ENCODE measurements at places on chromosomes 5 and 9.

GRCh38 chr5:106386287-106386686 lies 1284.5 kb downstream of the EFNA5 start:
- DNase-seq: no peak

DNA sequence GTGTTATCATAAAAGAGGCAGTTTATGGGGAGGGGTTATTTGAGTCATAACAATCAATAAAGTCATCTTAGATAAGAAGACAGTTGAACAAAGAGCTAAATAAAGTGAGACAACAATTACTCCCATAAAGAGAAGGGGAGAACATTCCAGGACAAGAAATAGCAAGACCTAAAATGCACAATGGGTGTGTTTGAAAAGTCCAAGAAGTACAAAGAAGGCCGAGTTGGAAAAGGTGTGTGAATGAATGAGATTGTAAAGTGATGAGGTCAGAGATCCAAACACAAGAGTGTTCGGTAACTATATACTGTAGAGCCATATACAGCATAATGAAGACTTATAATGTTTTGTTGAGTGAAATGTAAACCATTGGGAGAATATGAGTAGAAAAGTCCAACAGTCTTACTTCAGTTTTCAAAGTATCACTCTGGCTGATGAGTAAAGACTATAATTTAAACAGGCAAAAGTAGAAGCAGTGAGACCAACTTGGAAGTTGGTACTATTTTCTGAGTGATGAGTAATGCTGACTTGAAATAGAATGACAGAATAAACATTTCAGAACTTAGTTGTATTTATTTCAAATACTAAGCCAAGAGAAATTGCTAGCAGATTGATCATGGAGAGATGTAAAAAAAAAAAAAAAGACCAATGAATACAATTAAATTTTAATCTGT lies 868.7 kb upstream of the CDH9 start:
- DNase-seq: no peak

DNA sequence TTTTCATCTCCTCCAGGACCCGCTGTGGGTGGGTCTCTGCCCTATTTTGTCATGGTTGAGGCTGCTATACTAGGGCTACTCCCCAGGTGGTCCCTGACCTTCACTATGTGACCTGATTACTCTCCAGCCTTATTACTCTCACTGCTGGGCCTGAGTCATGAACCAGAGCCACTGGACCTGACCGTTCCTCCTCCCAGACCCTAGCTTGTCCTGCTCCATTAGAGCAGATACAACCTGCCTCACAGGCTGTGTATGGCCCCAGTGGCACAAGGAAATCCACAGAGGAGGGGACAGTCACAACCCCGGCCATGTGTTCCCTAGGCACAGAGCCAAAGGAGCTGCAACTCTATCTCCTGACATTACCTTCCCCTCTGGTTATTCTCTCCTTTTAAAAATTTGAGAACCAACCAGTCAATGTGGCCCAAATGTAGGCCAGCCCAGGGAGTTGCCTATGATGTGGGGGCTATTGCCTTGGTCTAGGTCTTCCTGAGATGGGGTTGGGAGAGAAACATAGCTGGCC lies 96.0 kb upstream of the FSTL4 start:
- no peak for DNase-seq

GRCh38 chr9:109780453-109781033 lies 545 bp downstream of the PALM2AKAP2 start:
- no peak for DNase-seq

DNA sequence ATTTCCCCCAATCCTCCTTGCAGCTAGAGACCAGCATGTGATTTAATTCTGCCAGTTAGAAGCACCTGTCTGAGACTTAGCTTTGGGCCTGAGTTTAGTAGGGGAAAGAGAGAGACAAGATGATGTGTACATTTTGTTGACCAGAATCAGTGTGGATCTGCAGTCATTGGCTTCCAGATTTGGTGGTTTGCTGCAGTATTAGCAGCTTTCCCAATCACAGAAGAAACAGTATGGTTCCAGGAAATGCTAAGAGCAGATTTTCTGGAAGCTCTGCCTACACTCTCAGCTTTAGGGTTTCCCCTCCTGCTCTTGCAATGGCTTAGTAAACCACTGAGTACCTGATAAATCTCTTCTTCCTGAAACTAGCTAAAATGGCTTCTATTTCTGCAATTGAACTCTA lies 48.8 kb upstream of the FREM1 start:
- no peak for DNase-seq

DNA sequence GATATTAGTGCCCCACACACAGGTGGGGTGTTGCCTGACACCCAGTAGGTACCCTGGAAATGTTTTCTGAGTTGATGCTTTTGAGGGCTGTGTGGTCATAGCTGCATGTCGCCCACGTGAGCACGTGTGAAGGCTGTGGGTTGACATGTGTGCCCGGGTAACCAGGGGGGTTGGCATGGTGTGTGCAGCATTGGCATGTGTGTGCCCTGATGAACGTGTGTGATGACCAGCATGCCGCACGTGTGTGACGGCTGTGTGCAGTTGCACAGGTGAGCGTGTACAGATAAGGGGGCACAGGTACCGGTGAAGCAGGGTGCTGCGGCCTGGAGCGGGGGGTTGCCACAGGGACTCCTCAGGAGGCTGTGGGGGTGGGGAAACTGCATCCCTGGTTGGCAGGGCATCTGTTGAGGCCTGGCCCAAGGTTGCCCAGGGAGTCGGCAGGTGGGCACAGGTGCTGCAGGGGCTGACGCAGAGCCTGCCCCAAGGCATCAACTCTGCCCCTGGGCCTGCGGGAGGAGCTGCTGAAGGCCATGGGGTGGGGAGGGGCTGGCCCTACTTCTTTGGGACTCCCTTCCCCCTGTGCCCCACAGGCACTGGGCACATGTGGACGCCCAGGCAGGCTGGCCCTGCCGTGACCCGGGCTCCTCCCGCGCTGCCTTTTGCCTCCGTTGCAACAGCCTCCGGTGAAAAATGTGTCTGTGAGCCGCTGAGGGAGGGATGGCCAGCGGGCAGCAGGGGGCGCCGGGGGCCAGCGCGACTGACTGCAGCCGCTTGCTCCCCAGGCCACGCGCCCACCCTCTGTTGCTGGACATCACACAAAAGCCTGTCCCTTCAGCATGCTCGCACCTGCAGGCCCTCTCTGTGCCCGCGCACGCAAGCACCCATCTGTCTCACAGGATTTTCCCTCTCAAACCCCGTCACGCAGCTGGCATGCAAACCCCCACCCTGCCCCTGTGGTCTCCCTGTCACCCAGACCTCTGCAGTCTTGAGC lies 2.2 kb downstream of the UNC5A start:
- no peak for DNase-seq

- no peak for DNase-seq
These were observed 179.8 kb downstream of the ENC1 start for GRCh38 chr5:74460694-74461093.

DNA sequence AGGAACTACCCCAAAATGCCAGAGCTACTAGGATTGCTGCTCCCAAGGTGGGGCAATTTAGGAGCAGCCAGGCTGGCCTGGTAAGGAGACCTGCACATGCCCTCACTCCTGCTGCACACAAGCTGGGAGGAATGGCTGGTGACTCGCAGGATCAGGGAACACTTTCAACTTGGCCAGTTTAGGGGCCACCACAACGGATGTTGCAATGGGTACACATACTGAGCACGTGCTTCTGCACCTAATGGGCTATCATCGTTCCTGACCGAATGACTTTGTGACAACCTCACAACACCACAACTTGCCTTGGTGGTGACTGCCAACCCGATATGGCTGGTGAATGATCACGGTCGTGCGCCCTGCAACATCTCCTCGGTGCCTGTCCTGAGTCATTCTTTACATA lies 172.0 kb downstream of the ROR2 start:
- DNase-seq: no peak

- DNase-seq: no peak
These were observed 17.3 kb downstream of the QSOX2 start for GRCh38 chr9:136228107-136228875.

- DNase-seq: no peak
These were observed 66.9 kb downstream of the FANCC start for GRCh38 chr9:95250462-95251221.

DNA sequence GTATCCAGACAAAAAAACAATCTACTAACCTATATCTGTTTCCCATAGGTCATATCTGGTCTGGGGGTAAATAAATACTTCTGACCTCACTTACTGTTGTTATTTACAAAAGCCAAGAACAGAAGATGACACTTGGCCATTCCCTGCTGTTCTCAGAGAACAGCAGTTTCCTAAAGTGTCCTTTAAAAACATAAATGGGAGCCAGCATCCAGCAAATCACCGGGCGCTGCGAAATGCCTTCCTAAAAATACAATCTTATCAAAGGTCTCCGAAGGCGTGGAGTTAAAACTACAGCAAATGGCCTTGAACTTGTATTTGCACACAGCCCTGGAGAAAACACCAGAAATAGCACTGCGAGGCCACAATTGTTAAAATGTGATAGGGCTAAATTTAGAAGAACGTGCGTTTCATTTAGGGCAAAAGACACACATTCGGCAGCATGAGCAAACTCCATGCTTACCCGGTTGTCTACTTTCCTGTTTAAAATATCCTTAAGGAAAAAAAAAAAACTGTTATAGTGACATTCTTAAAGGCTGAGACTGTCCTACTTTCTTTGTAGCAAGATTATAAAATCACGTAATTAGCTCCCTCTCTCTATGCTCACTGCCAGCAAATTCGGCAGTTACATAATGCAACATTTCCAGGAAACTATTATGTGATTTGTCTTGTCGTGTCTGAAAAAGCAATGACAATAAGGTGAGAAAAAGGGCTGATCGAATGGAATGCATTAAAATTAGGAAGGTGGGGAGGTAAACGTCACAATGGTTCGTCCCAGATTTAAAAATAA lies 1.5 kb downstream of the NFIL3 start:
- DNase-seq: no peak

DNA sequence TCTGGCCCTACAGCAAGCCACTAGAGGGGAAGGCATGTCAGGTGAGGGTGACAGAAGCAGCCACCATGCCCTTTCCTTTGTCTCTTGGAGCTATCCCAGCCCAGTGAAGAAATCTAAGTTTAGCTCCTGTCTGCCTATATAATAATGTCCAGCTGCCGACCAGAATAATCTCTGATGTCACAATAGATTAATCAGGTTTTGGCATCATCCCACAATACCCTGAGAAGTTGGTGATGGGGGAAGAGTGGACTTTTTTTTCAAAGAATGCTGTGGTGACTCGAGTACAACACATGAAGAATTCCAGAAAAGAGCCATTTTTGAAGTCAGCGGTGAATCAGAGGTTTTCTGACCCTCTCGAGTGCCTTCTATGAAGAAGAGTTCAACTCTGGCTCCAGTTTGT lies 1.7 kb upstream of the TSLP start:
- no peak for DNase-seq

GRCh38 chr5:44257653-44258365 lies 131.4 kb downstream of the FGF10 start:
- DNase-seq: no peak

Measured in left ventricle myocardium inferior (tissue), 1 donor.